ENCODE measurements at places on chromosomes 1 and 21.
A peak's percentile ranks its signal among the peaks of the same experiment; 100 is the strongest.

DNA sequence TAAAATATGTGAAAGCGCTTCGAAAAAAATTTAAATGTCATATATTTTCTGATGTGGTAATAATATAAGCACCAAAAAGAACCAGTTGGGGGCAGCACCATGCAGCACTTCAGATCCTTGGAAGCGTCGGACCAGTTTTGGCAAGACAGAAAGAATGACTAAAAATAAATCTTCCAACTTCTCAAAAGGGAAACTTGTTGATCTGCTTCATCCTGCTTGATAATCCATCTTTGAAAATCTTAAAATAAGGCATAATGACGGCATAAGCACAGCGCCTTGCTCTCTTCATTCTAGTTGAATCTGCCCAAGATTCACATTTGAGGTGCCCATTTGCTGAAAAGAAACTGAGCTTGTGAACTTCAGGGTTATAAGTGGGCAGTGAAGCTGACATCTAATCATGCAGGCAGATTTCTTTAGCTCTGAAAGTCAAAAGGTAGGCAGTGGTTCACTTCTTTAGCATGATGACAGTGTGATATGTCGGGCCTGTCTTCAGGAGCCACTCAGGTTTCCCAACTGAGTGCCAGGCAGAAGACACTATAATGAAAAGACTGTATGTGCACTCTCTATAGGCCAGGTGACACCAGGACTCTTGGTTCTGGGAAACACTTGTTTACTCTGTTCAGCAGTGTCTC is 19.8 kb upstream of the MUTYH start:
- peak; percentile 56 for DNase-seq

DNA sequence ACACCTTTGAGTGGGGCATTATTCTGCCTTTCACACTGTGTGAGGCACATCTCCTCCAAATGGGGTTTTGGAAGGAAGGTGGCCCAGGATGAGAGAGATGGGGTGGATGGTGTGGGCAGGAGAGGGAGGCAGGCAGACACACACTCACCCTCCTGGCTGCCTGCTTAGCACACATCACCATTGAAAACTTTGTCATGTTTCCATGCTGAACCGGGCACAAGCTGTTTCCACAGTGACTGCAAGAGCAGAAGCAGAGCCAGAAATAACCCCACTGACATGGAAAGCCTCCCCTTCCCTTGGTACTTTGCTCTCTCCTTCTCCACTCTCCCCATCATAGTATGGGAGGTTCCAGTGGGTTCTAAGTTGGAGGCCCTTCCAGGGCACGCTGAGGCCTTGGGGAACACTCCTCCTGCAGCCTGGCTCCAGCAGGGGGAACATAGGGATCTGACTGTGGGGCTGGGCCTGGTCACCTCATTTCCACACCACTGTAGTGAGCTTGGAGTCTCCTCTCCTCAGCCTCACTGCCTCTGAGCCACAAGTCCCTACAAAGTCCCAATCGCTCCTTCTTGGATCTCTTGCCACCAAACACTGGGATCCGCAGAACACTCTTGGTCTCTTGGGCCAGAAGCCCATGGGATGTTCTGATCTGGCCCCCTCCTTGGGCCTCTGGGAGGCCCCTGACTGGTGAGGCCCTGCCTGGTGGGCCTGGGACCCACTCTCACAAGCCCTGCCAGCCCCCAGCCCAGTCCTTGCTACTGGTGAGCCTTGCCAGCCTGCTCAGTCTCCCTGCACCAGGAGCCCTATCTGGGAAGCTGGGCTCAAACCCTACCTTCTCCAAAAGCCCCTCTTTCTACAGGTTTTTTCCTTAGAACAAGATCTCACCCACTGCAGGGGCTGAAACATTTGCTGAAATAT is 163.0 kb upstream of the EDN2 start:
- DNase-seq, result no peak

DNA sequence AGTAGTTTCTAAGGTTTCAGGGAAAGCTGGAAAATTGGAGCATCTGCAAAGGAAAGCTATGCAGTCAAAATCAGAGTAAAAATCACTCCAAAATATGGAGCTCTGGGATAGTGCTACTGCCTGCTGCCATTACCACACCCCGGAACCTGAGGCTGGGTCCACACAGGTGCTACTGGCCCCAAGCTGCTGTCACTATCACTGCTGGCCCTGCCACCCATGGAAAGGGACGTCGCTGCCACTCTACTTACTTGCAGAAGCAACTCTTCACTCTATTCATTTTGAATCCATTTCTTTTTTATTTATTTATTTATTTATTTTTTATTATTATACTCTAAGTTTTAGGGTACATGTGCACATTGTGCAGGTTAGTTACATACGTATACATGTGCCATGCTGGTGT is 60.3 kb upstream of the RGS18 start:
- DNase-seq, result no peak

GRCh38 chr1:1357871-1358432 is 403 bp downstream of the MXRA8 start:
- DNase-seq, result no peak

GRCh38 chr1:85296980-85297379 is 20.5 kb upstream of the BCL10 start:
- DNase-seq, result peak; percentile 76
